Bone marrow (tissue), 2 donors: ENCODE measurements at places on chromosomes 3 and 15.
A peak's percentile ranks its signal among the peaks of the same experiment; 100 is the strongest.

DNA sequence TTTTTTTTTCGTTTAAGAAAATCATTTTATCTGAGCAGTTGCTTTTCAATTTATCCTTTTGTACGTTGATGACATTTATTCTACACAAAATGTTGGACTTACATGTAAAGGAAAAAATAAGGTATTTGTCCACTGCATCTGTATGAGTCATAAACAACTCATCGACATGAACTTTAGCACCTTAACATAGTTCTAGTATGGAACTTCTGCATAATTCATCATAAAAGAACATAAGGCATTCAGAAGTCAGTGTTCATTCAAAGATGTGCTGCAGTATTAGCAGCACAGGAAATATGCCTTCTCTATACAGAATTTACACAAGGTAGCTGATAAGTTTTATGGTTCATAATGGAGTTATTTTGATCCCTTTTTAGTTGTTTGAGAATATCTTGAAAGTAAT lies 801.6 kb downstream of the CADM2 start:
- DNase-seq, result no peak

- no peak for DNase-seq
Observed at GRCh38 chr15:38707802-38708671, 143.4 kb upstream of the RASGRP1 start.

DNA sequence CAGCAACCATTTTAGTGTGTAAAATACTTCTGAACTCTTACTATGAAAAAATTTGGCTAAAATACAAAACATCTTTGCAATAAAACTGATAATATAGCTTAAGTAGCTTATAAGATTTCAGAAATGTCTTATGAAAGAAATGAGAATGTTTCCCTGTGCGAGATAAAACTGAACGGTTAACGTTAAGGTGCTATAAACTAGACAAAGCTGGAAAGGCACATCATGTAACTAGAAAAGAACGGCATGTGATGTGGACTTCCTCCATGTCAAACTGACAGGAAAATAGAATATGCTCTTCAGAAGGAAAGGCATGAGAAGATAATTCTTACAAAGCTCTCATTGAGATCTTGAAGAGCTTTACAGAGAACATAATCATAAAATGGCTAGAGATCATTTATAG lies 36.5 kb downstream of the NCK1 start:
- DNase-seq, result no peak

DNA sequence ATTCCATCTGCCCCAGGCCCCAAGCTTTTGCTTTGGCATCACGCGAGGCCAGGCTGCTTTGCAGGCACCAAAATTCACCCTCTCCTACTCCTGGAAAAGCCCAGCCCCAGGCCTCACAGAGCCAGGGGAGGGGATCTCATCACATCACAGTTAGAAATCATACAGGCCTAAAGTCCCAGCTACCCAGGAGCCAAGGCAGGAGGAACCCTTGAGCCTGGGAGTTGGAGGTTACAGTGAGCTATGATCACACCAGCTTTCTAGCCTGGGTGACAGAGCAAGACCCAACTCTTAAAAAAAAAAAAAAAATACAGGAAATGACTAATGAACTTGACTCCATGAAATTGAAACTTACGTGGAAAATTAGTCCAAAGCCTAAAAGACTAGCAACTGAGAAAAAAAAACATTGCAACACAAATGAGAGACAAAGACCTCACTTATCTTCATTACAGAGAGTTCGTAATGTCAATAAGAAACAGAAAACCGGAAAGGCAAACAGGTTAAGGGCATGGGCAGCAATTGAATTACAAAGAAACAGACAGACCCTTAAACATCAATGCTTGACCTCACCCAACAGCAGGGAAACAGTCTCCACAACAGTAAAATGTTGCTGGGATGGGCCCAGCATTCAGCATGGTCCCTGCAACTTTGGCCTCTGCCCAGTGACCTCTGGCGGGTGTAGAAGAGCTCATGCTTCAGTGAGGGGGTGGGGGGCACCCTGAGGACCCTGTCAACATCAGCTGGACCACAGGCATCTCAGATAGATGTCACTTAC lies 151.5 kb downstream of the LRRK1 start:
- peak; percentile 67 for DNase-seq

DNA sequence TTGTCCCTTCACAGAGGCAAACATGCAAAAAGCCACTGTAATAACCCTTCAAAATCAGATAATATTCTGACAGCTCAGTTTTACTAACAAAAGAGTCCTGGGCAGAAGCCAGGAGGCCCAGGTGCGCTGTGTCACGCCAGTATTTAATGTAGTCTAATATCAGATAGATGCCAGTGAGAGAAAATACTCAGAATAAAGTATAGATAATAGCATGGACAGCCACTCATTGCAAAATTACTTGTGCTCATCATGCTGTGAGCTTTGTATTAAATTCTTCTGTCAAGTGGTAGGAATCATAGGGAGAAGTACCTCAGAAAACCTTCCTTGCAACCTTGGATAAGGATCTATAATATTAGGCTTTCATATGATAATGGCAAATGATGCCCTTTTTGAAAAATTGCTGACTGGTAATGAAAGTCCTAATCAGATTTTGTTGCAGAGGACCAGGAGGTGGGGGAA lies 1154.3 kb downstream of the ROBO1 start:
- DNase-seq, result no peak

DNA sequence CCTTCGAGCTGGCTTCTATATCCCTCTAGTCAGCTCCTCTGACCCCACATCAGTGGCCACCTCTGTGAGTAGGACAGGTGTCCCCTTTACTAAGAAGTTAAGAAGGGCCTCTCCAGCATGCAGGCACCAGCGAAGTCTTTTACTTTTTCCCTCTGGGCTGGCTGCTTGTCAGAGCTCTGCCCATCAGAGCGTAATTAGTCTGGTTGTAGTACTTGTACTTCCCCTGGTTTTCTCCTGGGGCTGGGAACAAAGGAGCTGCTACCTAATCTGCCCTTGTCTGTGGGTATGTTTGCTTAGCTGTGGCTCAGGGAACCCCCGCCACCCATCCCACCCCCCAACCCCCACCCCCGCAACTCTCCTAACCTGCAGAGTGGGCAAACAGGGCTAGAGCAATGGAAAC lies 27.4 kb upstream of the ALPK3 start:
- no peak for DNase-seq

DNA sequence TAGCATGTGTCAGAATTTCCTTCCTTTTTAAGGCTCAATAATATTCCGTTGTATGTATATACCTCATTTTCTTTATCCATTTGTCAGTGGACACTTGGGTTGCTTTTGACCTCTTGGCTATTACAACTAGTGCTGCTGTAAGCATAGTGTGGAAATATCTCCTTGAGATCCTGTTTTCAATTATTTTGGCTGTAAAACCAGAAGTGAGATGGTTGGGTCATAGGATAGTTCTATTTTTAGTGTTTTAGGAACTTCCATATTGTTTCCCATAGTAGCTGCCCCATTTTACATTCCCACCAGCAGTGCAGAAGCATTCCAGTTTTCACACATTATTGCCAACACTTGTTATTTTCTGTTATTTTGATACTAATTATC lies 70.4 kb upstream of the C15orf39 start:
- DNase-seq, result no peak

- peak; percentile 29 for DNase-seq
Observed at GRCh38 chr15:99476413-99477222, 89.2 kb upstream of the MEF2A start.

- no peak for DNase-seq
Observed at GRCh38 chr3:102034639-102035451, 185.5 kb downstream of the NFKBIZ start.

- no peak for DNase-seq
Observed at GRCh38 chr15:71443538-71443937, 328.3 kb downstream of the THSD4 start.

GRCh38 chr15:88621789-88622604 lies 857 bp downstream of the AEN start:
- no peak for DNase-seq

DNA sequence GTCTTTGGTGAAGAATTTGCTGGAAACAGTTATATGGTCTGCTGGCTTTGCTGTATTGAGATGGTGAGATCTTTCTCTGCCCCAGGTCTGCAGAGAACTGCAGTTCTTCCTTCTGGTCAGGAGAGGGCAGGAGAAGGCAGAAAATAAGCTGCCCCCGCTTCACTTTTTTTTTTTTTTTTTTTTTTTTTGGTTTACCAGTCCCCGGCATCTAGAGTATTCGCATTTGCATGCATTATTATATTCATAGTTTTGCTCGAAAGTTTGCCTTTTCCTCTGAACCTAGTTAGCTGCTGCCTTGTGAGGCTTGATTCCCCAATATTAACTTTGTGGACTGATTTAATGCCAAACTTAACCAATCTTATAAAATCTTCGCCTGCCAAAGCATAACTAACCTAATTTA lies 10.6 kb upstream of the PARL start:
- peak; percentile 52 for DNase-seq

DNA sequence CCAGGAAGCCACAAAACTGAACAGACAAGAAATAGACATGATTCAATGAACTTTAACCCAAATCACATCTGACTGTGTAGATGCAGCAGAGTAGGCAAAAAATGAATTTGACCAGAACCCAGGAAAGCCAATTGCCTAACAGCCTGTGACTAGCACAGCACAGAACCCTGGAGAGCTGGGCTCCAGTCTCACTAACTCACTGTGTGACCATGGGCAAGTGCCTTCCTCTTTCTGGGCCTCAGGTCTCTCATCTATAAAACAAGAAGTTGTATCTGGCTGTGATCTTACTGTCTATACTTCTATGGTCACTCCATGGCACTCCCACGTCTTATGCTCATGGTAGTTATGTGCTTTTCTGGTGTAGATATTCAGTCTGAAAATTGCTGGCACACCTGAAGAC lies 48.1 kb upstream of the USP3 start:
- DNase-seq, result peak; percentile 16

- DNase-seq, result no peak
Observed at GRCh38 chr3:101261506-101261905, 58.9 kb downstream of the IMPG2 start.

DNA sequence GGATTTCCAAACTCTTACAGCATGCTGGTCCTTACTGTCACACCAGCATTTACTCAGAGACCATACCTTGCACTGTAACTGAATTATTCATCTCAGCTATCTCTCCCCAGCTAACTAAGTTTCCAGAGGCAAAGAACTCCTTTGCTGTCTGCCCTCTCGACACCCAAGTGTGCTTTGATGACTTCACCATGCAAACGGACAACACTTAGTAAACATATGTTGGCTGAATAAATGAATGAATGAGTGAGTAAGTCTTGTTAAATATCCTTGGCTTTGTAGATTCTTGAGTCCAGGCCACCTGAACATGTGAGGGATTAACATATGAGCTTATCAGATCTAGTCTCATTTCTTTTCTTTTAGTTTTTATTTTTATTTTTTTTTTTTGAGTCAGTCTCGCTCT lies 138.2 kb downstream of the PLD1 start:
- no peak for DNase-seq

GRCh38 chr3:112822064-112823055 lies 24.3 kb downstream of the CD200R1L start:
- DNase-seq, result no peak

DNA sequence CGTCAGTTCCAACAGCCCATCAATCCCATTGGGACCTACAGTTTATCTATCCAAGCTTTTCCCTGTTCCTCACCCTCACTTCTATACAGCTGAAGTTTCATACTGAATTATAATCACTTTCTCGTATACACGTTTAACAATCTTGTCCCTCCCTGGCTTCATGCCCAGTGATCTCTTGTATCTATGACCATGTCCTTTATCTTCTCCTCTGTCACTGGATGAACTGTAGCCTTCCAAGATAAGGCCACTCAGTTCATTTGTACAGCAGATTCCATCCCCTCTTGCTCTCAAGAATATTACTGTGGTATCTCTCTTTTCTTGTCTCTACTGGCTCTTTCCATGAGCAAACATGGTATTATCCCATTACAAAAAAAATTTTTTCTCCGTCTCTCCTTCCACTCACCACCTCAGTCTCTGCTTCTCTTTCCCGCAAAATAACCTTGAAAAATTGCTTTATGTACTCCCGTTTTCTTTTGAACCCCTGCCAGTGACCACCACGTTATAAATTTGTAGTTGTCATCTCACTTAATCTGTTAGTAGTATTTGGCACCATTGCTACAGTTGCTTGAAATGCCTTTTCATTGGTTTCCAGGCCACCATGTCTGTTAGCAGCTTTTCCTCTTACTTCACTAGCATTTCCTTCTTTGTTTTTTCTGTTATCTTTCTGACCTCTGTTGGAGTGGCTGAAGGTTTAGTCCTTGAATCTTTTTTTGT lies 9.4 kb downstream of the CTNNB1 start:
- DNase-seq, result no peak

GRCh38 chr3:89287902-89288508 lies 180.6 kb downstream of the EPHA3 start:
- DNase-seq, result no peak

DNA sequence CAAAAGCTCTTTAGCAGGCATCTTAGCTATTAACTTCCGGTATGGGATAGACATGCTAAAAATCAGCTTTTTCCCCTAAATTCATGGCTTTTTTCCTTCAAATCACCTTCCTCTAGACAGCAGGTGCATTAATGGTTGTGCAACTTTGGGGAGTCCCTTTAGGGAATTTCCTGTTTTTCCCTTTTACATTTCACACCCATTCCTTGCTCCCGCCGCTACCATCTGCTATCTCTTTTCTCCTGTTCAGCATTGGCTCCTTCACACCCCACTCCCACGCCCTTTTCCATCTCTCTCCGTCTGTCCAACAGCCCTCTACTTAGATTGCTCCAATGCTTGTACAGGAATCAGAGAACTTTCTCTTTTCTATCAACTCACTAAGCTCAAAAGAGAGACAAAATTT lies 43.4 kb downstream of the FEZF2 start:
- DNase-seq, result no peak

GRCh38 chr3:187850258-187850921 lies 105.1 kb upstream of the BCL6 start:
- no peak for DNase-seq

GRCh38 chr3:134798681-134799311 lies 3.7 kb downstream of the EPHB1 start:
- DNase-seq, result no peak

DNA sequence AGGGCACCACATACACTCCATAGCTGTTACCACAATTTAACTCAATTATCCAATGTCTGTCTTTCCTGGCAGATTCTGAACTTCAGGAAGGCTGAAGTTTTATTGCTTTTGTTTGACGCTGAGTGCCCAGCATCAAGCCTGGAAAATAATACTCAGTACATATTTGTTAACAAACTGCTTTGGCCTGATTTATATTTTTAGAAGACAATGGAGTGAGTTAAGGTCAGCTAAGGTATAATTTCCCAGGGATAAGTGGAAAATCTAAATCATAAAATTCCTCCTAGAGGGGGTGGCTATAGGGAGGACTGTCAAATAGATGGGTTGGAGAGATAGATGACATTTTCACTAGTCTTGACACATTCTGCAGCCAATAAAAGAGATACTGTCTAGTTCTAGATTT lies 659.4 kb upstream of the ADAMTS9 start:
- no peak for DNase-seq

- no peak for DNase-seq
Observed at GRCh38 chr15:65289261-65289854, 2.7 kb upstream of the PARP16 start.

DNA sequence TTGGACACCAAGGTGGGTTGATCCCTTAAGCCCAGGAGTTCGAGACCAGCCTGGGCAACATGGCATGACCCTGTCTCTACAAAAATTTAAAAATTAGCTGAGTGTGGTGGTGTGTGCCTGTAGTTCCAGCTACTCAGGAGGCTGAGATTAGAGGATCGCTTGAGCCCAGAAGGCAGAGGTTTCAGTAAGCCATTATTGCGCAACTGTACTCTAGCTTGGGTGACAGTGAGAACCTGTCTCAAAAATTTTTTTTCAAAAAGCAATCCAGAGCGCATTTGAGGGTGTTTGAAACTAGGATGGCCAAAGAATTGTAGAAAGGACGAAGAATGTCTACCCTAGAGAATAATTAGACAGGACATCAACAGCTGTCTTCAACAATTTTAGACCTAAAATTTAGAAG lies 103.4 kb downstream of the STAC start:
- no peak for DNase-seq

GRCh38 chr15:52006702-52007340 lies 12.2 kb upstream of the MAPK6 start:
- no peak for DNase-seq
